Stimulated activated CD4-positive, alpha-beta T cell treated with anti-CD3 and anti-CD28 coated beads, TNF-alpha, amount 100 ng/mL, for 48 hours (primary cell): ENCODE measurements at places on chromosomes 16 and 17.

GRCh38 chr17:63490329-63490728 is 13.5 kb downstream of the ACE start:
- DNase-seq = no peak

GRCh38 chr17:33113276-33113990 is 121.8 kb downstream of the SPACA3 start:
- DNase-seq = no peak

DNA sequence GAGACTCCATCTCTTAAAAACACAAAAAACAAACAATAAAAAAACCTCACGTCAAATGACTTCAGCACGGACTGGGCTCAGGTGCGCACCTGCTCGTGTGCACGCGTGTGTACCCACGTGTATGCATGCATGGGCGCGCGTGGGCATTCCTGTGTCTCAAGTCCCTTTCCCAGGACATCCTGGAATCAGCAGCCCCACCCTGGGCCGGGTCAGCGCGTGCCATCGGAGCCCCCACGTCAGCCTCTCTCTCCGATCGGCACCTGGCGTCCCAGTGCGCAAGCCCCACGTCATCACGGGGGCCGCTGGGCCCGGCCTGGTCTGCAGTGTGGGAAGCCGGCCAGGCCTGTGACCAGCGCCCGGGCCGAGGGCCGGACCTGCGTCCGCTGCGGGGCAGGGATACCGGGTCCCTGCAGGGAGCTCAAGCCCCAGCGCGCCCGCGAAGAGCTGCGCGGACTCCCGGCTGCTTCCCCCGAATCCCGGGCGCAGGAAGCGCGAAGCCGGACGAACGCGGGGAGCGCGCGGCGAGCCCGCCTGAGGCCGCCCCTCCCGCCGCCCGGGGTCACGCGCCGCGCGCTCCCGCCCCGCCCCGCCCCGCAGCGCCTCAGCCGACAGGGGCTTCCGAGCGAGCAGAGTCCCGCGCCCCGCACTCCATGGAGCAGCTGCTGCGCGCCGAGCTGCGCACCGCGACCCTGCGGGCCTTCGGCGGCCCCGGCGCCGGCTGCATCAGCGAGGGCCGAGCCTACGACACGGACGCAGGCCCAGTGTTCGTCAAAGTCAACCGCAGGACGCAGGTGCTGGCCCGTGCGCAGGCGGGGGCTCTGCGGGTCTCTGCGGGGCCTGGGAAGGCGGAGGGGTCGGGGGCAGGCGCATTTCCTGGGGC is at the start of gene FN3K:
Gene FN3K, plus strand, starts transcription at position 629 of the 880 bp plus-strand sequence. Its CDS starts 22 bp downstream, at position 651.
- no peak for DNase-seq

DNA sequence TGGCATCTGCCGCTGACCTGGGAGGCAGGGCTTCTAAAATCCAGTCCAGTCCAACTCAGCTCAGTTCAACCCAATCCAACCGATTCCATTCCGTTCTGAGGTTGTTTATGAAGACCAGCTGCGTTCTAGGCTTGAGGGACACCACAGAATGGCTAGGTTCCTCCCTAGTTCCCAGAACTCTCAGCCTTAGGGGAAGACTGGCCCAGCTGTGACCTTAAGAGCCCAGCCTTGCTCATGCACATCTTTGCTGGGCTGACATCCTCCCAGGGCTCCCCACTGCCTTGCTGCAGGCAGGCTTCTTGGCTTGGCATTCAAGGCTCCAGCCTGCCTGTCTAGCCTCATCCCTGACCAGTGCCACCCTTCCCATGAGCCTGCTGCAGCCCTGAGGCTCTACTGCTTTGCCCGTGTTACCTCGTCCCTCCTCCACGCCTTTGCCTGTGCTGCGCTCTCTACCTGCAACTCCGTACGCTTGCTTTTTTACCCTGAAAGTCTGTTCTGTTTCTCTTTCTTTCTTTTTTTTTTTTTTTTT is 7.9 kb downstream of the SLC12A3 start:
- DNase-seq = no peak

- DNase-seq = no peak
Measured at GRCh38 chr17:60167065-60167741, 17.4 kb downstream of the CA4 start.

GRCh38 chr16:22888791-22889190 is 74.8 kb downstream of the HS3ST2 start:
- no peak for DNase-seq

DNA sequence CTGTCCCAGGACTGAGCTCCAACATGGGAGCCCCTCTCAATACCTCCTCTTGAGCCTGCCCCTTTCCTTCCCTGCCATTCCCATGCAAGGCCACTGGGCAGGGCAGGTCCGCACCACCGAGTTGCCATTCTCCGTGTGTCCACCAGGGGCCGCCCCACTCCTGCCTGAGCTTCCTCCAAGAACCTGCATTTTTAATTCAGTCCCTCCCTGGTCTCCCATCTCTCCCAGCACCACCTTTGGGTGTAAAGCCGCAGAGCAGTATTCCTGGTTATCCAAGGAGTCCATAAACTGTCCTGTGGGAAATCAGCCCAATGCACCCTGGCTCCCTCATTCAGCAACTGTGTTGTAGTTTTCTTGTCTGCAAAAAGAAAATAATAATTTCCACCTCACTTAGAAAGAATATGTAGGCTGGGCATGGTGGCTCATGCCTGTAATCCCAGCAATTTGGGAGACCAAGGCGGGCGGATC is 15.9 kb upstream of the ANKRD40CL start:
- peak; percentile 77 for DNase-seq
